Stimulated activated CD4-positive, alpha-beta T cell treated with anti-CD3 and anti-CD28 coated beads, TNF-alpha, amount 100 ng/mL, for 1 hour (primary cell): ENCODE measurements at places on chromosomes 3 and 15.

- DNase-seq = no peak
These were observed 1.2 kb upstream of the ST8SIA2 start for GRCh38 chr15:92392462-92392861.

DNA sequence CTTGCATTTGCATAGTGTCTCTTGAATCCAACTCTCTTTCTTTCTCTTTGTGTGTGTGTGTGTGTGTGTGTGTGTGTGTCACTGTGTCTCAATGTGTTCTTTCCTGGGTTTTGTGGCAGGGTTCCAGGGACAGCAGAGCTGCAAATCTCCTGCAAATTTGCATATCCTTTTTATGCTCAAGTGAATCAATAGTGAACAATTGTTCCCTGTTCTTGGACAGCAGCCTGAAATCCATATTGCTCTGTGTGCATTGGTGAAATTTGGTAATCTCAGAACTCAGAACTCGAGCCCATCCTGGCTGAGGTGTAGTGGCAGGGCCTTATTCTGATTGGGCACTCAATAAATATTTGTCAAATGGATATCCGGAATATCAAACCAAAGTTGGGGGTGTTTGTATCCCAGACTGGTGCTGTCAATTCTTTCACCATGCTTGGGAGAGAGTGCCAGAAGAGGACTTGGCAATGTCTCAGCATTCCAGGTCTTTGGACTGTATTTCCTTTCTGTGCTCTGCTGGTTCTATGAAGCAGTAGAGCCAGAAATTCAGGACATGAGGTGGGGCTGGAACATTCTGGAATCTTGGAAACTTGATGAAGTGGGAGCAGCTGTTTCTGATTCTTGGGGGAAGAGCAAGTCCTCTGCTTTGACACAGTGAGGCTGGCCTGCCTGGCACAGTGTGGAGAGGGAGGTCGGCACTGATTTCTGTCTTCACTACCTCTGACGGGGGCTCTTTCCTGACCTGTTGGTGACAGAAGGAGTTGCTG lies 380.6 kb upstream of the C2CD4B start:
- DNase-seq = no peak

- DNase-seq = no peak
These were observed 75.2 kb downstream of the NEO1 start for GRCh38 chr15:73127302-73127936.

GRCh38 chr3:44409640-44410410 lies 67.6 kb downstream of the ZNF445 start:
- DNase-seq = no peak

- no peak for DNase-seq
These were observed 495.2 kb upstream of the TBL1XR1 start for GRCh38 chr3:177692304-177692975.

- DNase-seq = no peak
These were observed 1.8 kb downstream of the CLDN18 start for GRCh38 chr3:138011722-138012121.

- DNase-seq = no peak
These were observed 34.5 kb upstream of the SKOR1 start for GRCh38 chr15:67790610-67791319.

DNA sequence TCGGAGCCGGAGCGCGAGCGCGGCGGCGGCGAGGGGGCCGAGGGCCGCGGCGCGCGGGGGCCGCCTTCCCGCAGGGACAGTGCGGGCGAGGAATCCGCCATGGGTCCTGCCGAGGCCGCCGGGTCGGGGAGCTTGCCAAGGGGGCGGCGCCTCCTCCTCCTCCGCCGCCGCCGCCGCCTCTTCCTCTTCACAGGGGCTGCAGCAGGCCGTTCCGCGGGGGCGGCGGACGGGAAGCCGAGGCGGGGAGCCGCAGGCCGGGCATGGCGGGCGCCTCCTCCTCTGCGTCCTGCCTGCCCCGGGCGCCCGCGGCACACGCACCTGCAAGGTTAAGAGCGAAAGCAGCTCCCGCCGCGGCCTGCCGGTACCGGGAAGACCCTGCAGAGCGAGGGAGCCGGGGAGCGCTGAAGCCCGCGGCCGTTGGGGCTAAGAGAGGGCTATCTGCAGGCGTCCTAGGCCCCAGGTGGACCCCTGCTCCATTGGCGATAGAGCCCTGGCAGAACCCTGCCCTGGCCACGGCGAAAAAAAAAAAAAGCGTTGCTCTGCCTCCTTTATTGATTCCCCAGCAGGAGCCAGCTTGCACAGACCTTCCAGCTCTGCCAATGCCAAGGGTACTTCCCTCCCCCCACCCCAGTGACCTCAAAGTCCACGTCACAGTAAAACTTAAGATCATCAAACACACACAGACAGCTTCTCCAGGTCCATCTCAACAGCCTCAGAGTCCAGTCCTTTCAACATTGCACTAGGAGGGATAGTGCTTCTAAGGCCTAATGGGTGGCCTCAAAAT lies at the start of gene LYSMD2:
Gene LYSMD2, minus strand, starts transcription at position 134 of the 784 bp plus-strand sequence. Its CDS starts 33 bp downstream, at position 101.
- DNase-seq = no peak

- no peak for DNase-seq
These were observed 37.5 kb downstream of the SH3BP5 start for GRCh38 chr3:15294929-15295328.

- DNase-seq = no peak
These were observed 43.9 kb downstream of the TJP1 start for GRCh38 chr15:29778382-29778781.

DNA sequence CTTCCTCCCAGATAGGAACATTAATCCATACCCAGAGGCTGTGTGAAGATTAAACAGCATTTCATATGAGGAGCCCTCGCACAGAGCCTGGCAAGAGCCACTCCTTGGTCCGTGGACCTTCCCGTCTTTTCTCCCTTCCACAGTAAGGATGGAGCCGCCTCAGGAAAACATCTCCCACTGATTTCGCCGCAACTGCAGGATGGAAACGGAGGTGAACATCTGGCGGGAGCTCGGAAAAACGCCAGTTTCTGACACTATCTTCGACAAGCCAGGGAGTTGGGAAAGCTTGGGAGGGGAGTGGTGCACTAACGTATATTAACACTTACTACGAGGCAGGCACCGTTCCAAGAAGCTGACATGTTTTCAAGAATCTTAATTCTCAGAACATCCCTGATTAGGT lies 157.9 kb downstream of the XXYLT1 start:
- no peak for DNase-seq

- DNase-seq = peak; percentile 52
These were observed 54.7 kb downstream of the ONECUT1 start for GRCh38 chr15:52735231-52736089.

- DNase-seq = no peak
These were observed 17.7 kb downstream of the FEM1B start for GRCh38 chr15:68295014-68295805.

DNA sequence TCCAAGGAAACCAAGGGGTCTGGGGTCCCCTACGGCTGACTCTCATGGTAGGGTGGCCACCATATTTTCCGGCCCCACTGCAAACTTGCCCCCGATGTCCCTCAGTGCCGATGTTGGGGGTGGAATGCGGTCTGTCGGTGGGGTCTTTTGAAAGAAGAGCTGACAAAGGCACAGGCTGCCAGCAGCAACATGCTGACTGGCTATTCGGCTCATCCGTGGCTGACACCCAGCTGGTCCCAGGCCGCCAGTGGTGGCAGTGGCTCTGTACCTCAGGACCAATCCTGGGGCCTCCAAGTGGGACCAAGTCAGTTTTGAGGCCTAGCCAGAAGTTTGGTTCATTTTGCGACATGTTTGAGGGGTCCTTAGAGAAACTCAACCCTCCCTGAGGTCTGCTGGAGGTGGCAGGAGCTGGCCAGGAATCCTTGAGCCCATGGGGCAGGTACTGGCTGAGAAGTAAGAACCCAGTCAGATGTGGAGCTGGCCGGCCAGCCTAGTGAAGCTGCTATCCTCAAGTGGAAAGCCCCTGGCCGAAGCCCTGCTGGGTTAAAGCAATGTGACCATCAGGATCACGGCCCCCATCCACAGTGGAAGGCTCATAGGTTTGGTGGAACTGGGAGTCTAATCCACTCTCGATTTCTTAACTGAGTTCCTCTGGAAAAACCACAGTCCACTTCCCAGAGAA lies 17.8 kb downstream of the BMF start:
- DNase-seq = no peak

GRCh38 chr15:67823314-67824196 lies 1.8 kb upstream of the SKOR1 start:
- DNase-seq = no peak

GRCh38 chr15:76147906-76148570 lies 88.3 kb downstream of the TMEM266 start:
- peak; percentile 30 for DNase-seq

DNA sequence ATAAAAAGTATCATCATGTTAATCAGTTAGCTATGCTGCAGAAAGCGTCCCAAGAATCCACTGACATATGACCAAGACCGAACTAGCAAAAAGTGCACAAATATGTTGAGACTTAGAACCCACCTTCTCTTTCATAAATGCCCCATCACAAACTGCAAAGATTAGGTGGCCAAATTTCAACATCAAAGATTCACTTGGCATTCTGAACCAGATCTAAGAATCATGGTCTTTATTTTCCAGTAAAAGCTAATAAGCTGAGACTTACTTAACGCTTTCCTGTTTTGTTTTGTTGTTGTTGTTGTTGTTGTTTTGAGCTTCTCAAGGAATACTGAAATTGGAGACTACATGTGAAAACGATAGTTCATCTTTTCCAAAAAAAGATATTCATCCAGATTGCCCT lies 62.4 kb downstream of the ZBTB20 start:
- DNase-seq = no peak

DNA sequence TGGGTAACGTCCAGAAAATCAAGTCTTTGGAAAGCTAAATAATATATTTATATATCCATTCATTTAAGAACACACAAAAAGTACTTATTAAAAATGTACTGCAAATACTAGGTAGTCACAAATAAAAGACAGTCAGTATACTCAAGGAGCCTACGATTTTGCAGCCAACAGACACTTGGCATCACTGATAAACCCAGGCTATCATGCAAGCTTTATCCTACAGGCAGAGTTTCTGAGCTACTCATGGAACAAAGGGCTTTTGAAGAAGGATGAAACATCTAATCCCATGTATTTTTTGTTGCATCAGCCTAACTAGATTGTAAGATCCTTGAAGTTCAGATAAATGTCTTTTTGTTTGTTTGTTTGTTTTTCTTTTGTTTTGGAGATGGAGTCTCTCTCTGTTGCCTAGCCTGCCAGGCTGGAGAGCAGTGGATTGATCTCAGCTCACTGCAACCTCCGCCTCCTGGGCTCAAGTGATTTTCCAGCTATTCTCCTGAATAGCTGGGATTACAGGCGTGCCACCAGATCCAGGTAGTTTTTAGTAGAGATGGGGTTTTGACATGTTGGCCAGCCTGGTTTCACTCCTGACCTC lies 319.4 kb upstream of the MDFIC2 start:
- DNase-seq = no peak

GRCh38 chr3:38713121-38713520 lies 63.6 kb upstream of the SCN5A start:
- no peak for DNase-seq

DNA sequence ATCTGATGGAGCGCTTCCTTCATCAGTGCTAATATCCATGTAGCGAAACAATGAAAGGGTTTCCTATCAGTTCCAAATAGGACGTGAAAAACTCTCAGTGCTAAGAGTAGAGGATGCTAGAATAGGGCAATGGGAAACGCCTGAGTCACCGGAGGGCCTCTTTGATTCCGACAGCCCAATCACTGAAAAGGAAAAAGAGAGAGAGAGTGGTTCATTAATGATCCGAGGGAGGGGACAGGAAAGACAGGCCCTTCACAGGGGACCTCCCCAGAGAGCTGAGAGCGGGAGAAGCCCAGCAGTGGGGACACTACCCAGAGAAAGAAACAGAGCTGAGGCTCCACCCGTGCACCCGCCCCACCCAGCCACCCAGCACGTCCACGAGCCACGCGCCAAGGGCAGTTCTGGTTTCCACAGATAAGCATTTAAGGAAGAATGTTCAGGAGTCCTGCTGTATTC lies 76.9 kb downstream of the RPN1 start:
- no peak for DNase-seq

DNA sequence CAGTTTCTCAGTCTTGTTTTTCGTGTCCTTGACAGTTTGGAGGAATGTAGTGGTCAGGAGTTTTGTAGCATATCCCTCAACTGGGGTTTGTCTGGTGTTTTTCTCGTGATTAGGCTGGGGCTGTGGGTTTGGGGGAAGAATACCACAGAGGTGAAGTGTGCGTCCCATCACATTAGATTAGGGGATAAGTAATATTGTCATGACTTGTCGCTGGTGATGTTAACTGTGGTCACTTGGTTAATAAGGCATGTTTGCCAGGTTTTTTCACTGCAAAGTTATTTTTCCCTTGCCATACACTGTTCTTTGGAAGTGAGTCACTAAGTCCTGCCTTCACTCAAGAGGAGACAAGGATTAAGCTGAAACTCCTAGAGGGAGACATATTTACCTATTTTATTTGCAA lies 39.1 kb downstream of the PAK2 start:
- DNase-seq = no peak

GRCh38 chr3:53044371-53044710 lies 1.5 kb downstream of the SFMBT1 start:
- no peak for DNase-seq

GRCh38 chr3:194654443-194654842 lies 17.5 kb downstream of the LSG1 start:
- DNase-seq = no peak

GRCh38 chr15:60530168-60530567 lies 51.2 kb upstream of the ICE2 start:
- no peak for DNase-seq

GRCh38 chr3:32177702-32178198 lies 60.7 kb upstream of the CMTM8 start:
- DNase-seq = peak; percentile 3

DNA sequence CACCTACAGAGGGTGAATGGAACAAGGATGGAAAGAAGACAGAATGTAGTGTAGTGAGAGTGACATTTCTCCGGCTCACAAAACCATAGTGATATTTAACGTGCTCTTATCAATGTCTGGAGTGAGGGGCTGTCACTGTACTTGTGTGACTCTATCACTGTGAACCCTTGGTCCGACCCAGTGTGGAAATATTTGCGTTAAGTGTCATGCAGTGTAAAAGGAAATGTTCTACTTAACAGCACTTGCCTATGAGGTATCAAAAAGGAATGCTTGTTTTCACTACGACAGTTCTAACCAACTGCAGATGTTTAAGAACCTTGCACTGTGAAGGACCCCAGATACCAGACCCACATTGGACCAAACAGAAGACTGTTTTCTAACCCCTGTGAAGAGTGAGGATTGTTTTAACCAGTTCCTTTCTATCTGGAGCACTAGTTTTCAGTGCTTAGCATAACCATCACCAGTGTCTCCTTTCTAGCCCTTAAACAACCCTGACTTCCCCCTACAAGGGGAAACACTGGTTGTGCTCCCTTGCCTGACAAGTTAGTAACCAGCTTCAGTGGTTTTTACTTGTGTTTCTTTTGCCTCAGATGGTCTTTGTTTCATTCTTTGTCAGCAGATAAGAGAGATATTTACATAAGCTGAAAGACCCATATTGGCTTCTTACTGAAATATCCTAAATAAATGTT lies 144.7 kb upstream of the ABHD17C start:
- no peak for DNase-seq

- DNase-seq = no peak
These were observed 23.2 kb upstream of the IP6K2 start for GRCh38 chr3:48739955-48740823.
